ENCODE measurements at places on chromosomes 16 and 17. TPM values are rescaled to one million over a fixed set of nuclear protein-coding genes. Genes with fewer than 3 reads are reported as not detected.

DNA sequence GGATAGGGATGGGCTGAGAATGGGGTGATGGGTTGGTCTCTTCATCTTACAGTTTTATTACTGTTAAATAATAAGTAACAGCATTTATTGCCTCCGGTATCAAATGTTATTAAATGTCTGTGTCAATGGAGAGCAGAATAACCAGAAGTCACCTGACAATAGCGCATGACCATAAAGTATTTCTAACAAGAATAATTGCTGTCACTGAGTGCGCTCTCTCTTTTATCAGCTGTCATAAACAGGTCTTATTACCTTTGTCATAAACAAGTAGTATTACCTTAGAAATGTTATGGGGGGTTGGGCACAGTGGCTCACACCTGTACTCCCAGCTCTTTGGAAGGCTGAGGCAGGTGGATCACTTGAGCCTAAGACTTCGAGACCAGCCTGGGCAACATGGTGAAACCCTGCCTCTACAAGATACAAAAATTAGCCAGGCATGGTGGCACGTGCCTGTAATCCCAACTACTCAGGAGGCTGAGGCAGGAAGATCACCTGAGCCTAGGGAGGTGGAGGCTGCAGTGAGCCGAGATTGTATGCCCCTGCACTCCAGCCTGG lies 120.6 kb downstream of the MAP2K6 start:
- no peak for DNase-seq

GRCh38 chr16:60166111-60166510 lies 1432.0 kb upstream of the GOT2 start:
- DNase-seq: no peak

DNA sequence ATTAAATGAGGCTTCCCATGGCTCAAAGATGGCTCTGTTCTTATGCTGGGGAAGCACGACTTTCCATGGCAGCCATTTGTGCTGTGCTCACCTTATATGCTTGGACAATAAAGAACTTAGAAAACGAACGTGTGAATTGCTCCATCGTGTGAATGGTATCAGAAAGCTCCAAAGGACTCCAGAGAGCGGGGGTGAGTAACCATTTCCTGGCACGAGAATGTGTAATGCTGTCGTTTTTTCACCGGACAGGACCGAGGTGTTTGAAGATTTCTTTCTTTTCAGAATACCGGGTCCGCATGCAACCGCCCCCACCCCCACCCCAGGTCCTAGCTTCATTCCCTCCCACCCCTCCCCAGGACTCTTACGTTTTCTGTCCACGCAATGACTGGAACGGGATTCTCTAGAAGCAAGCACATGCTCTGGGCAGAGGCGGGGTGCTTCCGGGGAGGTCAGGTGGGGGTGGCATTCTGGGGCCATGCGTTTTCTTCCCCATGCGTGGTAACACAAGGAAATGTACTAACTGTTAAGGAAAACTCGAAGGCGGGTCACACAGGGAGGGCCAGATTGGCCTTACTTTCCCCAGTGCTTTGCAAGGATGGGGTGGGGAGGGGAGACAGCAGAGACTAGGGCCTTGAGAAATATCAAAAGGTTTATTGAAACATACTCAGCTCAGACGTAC lies 26.2 kb downstream of the GPRC5B start:
- no peak for DNase-seq

GRCh38 chr17:47251421-47251940 lies 2.1 kb upstream of the ITGB3 start:
- no peak for DNase-seq

CPPED1 gene
- total RNA-seq: 12.5 TPM

NXPH3 gene
- total RNA-seq: 0.57 TPM

All from Panc1 (cell line).